ENCODE measurements at places on chromosomes 2 and 18.

DNA sequence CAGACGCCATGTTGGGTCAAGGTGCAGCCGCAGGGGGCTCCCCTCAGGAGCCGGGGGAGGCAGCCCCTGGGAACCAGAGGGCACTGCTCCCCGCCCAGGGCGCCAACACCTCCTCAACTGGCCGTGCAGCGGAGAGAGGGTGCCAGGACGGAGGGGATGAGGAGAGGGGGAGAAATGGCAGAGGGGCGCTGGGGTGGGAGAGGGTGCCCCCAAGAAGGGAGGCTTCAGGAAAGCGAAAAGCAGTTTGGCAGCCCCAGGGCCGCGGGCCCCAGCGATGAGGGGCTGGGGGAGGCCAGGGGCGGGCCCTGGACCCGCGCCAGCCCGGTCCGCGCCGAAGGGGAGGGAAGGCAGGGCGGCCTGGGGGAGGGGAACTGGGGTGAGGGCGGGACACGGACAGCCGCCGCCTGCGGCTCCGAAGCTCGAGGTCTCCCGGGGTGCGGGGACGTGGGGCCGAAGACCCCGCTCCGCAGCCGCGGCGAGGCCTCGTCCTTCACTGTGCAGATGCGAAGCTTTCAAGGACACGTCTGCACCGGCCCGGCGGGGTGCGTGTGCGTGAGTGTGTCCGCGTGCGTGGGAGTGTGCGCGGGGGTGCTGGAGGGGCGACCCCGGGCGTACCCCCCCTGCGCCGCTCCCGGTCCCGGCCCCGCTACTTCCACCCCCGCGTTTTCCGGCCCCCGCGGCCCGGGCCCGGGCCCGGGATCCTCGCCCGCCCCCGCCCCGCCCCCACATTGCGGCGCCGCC lies 1.4 kb downstream of the DNMT3A start:
- no peak for DNase-seq

- no peak for DNase-seq
Observed at GRCh38 chr18:45355944-45356520, 259.2 kb upstream of the SLC14A2 start.

- no peak for DNase-seq
Observed at GRCh38 chr2:27773959-27774358, 2.4 kb downstream of the MRPL33 start.

DNA sequence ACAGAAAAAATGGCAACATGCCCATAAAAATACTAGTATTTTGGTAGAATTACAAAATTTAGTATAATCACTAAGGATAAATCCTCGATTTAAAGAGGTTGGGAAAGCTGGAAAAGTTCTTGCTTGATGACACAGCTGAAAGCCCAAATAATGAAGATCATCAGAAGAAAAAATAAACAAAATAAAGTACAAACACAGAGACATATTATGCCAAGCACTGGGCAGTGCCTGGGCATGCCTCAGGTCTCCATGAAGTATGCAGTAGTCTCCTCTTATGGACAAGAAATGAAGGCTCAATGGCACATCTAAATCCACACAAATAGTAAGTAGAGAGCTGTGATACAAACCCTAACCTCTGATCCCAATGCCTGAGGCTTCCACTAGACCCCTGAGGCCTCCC lies 57.7 kb downstream of the RNU4ATAC start:
- no peak for DNase-seq

DNA sequence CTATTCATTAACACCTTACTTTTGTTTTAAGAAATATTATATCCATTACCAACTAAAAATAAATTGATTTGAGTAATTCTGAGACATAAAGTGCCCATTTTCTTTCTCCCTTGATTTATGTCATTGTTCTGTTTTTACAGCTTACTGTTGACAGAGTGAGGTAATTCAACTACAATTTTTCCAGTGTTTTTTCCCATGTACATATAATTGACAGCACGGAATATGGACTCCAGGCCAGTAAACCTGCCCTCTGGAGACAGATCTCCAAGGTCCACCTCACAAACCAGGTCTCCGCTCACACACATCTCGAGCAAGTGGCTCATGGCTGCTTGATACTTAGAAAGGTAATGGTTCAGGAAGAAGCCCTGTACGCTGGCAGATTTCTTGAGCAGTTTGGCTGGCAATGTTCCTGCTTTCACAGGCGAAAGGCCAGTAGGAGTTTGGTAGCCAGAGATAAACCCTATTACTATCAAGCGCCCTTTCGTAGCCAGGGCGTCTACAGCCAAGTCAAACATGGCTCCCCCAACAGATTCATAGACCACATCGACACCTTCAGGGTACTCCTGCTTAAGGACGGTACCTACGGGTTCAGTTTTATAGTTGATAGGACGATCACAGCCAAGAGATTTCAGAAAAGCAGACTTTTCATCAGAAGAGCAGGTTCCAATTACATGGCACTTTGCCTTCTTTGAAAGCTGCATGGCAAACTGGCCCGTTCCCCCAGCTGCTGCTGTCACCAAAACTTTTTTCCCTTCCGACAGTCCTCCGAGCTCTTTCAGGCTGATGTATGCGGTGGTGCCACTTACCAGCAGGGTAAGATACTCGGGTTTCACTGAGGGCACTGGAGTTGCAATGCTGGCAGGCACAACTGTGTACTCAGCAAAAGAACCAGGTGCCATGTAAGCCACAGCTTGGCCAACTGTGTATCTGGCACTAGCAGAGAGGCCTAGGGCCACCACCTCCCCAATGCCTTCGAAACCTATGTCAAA lies 7.4 kb downstream of the PTGR3 start:
- DNase-seq: no peak
